Common myeloid progenitor, CD34-positive (primary cell): ENCODE measurements at places on chromosomes 3 and 15.

GRCh38 chr15:92035961-92036360 is 182.5 kb downstream of the SLCO3A1 start:
- DNase-seq: no peak

GRCh38 chr3:42704136-42704841 is 1.7 kb upstream of the HHATL start:
- DNase-seq: no peak

DNA sequence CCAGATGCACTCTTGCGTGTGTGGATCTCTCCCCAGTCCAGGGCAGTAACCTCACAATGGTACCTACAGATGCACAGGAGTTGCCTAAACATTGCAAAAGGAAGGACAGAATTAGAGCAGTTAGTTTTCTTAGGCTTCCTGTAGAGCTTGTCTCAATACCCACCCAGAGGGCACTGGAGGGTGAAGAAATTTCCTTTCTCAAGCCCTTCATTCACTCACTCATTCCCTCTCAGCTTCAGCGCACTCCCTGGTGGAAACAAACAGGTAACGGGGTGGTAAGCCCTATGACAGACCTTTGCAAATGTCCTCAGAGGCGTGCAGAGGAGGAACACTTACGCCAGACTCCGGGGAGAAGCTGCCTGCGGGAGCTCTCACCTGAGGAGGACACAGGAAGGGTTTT is 267.4 kb upstream of the HES1 start:
- no peak for DNase-seq

GRCh38 chr3:123342631-123343080 is 106.2 kb downstream of the ADCY5 start:
- no peak for DNase-seq

DNA sequence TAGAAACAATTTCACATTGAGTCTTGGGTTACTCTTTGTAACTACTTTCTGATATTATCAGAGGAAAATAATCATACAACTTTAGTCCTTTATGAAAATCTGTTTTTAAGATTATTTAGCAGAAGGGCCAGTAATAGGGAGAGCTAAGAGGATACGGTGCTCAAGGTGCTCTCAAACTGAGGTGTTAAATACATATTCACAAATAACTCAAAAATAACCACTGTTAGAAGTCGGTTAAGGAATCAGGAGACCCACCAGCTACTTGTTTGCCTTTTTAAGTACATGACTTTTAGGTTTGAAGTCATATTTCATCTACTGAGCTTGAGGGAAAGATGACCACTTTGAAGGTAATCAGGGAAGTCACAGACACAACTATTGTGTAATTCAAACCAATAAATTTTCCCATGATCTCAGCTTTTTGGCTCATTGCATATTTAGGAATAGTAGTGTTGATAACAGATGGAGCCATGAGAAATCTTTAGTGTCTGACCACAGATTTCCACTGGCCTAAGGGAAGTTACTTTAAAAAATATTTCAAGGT is 1.4 kb upstream of the RSRC1 start:
- DNase-seq: no peak

GRCh38 chr3:138782755-138783154 is 52.0 kb downstream of the PIK3CB start:
- peak; percentile 66 for DNase-seq

DNA sequence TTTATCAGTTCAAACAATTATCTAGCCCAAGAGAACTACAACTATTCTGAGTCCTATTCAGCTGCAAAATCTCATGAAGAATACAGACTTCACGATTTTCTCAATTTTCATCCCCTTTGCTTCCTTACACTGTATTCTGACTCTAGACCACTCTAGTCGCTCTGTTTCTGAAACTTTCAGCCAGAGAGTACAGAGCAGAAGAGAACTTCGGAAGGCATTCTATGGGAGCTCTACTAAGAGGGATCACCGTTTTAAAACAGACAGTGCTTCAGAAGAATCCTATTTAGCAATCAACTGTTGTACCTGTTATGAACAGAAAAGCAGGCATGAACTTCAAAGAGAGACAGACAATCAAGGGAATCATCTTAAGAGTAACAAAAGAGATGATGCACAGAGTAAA is 419.4 kb downstream of the SHQ1 start:
- DNase-seq: no peak

- DNase-seq: no peak
Observed at GRCh38 chr3:73024836-73025235, 28.2 kb downstream of the PPP4R2 start.

- no peak for DNase-seq
Observed at GRCh38 chr15:31500766-31501449, 174.3 kb downstream of the KLF13 start.

DNA sequence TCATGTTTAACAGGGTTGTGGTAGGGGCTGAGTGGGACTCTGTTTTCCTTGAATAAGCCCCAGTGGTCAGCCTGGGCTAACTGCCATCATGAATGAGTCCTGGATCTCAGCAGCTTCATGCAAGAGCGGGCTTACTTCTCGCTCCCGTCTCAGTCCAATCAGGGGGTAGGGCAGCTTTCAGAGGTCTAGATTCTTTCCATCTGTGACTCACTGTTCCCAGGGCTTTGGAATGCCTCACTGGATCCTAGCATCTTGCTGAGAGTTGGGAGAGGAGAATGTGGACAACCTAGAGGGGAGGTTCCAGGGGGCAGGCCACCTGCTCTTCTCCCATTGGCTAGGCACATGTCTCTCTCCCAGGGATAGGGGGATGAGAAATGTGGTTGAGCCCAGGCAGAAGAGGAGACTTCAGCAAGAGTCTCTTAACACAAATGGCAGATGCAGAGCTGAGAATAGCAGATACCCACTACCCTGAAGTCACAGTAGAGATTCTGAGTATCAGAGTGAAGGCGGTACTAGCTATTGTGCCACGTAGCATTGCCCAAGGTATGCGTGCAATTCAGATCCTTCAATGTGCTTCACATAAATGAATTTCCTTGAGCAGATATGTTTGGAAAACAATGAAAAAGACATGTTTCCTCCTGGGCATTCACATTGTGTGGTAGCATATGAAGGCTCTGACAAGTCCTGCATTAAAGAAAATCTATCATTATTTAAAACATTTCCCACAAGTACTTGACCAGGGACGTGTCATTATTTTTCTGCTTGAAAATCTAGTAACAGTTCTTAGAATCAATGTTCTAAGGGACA is 257.7 kb upstream of the PROK2 start:
- DNase-seq: no peak

DNA sequence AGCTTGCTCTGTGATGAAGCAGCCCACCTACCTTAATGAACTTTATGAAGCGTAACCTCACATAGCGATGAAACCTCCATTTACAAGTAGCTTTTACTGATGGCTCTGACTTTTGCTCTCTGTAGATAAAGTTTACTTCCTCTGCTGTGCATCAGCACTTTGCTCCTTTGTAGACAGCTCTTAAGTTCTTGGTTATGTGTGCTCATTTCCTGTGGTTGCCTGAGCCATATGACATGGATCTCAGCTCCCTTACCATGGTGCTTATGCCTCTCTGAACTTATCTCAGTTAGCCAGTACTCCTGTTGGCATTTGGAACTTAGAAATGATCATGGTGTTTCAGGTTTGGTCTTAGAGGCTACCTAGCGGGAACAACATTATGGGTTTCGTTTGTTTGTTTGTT is 7.8 kb downstream of the MFSD1 start:
- DNase-seq: peak; percentile 52

- no peak for DNase-seq
Observed at GRCh38 chr15:59434481-59434880, 3.5 kb upstream of the FAM81A start.

DNA sequence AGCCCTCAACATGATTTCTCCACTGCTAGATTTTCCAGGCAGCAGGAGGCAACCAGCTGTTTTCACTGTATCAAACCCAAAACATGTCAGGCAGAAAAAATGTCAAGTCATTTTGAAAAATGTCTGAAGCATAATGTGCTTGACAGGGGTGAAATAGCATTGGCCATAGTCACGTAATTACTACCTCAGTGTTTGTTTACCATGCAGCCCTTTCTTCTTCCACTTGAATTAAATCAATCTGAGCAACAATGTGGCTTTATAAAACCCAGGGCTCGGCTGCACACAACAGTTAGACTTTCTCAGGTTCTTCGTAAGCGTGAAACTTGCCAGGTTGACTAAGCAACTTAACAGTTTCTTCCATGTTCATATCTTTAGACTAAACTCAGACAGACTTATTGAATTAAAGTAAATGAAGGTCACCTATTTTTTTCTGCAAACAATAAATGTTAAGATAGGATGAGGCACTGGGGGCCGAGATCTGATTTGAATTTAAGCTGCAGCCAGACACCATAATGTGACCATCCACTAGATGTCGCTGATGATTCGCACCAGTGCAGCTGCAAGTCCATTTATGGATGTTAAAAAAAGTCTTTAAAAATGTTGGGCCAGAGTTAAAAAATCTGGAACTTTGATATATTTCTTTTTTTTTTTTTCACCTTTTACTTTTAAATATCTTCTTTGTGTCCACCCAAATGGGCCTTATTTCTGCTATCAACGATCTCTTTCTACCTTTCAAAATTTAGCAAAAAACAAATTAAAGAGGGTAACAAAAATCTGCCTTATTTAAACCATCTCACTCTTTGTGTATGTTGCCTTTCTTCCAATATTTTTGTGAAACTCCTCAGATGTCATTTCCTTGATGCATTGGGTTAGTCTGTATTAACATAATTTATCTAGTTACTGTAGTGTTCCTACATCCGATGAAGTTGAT is 305.9 kb downstream of the CACNA2D3 start:
- DNase-seq: peak; percentile 44

GRCh38 chr3:173266441-173266840 is 125.4 kb upstream of the SPATA16 start:
- peak; percentile 85 for DNase-seq

GRCh38 chr15:35427496-35427895 is 118.5 kb downstream of the DPH6 start:
- no peak for DNase-seq

DNA sequence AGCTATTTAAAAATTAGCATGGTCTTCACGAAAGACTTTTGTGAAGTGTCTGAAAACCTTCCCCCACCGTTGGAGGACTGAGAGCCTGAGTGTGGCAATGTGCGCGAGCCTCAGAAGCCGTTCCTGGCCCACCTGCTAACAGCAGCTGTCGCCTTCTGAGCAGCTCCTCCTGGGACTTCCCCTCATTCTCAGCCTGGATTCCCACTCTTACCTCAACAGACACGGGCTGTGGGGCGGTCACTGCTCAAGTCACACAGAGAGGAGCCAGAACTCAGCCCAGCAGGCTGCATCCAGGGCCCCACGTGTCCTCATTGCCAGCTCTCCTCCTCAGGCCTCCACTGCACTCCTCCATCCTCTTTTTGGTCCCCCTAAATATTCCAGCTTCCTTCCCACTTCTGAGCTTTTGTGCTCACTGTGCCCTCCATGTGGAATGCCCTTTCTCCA is 7.8 kb downstream of the DNASE1L3 start:
- no peak for DNase-seq

- DNase-seq: no peak
Observed at GRCh38 chr3:172814738-172815137, 64.2 kb downstream of the ECT2 start.

GRCh38 chr3:157271283-157271882 is 111.4 kb upstream of the CCNL1 start:
- DNase-seq: peak; percentile 26

DNA sequence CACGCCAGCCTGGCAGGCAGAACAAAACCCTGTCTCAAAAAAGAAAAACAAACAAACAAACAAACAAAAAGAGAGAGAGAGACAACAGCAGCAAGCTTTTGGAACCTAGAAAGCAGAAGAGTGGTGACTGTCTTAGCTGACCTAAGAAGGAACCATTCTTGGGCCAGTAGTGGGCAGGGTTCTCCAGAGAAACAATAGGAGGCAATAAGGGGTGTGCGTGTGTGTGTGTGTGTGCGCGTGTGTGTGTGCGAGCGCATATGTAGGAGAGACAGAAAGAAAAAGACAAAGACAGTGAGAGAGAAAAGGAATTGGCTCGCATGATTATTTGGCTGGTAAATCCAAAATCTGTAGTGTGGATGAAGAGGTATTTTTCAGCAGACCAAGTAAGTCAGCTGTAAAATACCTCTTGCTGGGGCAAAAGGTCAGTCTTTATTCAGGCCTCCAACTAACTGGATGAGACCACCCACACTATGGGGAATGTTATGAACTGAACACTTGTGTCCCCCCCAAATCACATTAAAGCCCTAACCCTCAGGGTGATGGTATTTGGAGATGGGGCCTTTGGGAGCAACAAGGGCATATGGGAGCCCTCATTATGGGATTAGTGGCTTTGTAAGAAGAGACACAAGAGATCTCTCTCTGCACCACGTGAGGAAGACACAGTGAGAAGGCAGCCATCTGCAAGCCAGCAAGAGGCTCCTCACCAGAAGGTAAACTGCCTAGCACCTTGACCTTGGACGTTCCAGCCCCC is 15.1 kb upstream of the BLM start:
- DNase-seq: peak; percentile 62

- DNase-seq: no peak
Observed at GRCh38 chr3:114756506-114757279, 390.4 kb downstream of the ZBTB20 start.

DNA sequence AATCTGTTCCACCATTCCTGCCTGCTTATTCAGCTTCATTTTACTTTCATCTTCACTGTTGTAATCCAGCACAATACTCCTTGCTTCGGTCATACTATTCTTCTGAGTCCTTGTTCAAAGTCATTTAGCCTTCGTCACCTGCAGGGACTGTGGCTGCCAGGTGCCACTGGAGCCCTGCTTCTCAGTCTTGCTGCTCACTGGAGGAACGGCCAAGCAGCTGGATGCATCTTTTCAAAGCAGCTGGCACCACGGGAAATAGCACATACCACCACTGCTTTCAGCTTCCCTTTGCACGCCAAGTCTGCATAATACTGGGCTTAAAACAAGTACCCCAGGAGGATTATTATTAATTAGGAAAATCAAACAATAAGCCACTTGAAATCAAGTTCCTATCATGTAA is 287.6 kb downstream of the BCHE start:
- DNase-seq: no peak

DNA sequence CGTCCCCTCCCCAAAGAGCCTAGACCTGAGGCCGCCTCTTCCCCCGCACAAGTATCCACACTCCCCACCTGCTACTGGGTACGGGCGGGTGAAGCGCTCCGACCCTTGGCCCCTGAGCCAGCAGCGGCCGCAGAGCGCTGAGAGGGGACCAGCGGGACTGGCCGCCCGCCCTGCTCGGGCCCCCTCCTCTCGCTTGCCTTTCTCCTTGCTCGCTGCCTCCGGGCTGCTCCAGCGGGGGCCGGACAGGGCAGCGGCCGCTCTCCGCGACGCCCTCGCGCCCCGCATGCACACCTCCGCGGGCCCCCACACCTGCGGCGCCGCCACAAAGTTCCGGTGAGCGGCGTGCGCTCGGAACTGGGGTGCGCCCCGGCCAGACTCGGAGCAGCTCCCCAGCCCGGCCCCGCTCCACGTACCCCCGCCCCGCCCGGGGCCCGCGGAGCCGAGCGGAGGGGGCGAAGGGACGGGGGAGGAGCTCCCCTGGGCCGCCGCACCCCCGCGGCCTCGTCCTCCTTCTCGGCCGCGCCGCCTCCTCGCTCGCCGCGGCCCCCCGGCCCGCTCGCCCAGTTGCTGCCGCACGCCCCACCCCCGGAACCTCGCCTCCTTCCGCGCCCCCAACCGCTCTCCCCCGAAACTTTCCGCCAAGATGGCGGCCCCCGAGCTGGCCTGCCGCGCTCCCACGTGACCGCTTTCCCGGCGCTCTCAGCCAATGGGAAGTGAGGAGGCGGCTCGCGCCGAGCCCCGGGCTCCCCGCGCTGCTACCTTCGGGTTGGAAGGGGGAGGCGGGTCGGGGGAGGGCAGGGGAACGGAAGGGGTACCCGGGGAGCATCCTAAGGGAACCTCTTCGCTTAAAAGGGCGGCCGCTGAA is 704 bp downstream of the DLG1 start:
- DNase-seq: peak; percentile 95
